Activated naive CD4-positive, alpha-beta T cell (primary cell): ENCODE measurements at places on chromosomes 5 and 9.

GRCh38 chr5:685262-686171 lies 7.6 kb downstream of the TPPP start:
- DNase-seq, result no peak

- DNase-seq, result no peak
Observed at GRCh38 chr5:162068412-162068811, 839 bp downstream of the GABRG2 start.

GRCh38 chr9:91037511-91038482 lies 236.2 kb downstream of the SYK start:
- no peak for DNase-seq

GRCh38 chr9:107942856-107943255 lies 453.3 kb upstream of the KLF4 start:
- DNase-seq, result no peak

GRCh38 chr5:177327539-177328522 lies 16.1 kb upstream of the MXD3 start:
- DNase-seq, result no peak

DNA sequence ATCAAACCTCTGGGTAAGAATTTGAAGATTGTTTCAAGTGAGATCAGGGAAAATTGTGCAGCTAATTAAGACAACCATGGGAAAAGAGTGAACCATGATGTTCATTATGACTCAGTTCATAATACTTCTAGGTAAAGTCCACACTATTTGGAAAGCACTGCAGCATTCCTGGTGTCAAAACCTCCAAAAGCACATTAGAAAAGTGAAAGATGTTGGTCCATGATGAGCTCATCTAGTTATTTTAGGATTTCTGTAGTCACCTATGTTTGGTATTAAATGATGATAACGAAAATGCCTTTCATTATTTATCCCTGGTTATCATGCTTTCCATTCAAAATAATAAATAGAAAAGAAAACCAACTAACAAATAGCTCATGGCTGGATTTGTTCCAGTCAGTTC lies 49.1 kb downstream of the PTCD2 start:
- no peak for DNase-seq

DNA sequence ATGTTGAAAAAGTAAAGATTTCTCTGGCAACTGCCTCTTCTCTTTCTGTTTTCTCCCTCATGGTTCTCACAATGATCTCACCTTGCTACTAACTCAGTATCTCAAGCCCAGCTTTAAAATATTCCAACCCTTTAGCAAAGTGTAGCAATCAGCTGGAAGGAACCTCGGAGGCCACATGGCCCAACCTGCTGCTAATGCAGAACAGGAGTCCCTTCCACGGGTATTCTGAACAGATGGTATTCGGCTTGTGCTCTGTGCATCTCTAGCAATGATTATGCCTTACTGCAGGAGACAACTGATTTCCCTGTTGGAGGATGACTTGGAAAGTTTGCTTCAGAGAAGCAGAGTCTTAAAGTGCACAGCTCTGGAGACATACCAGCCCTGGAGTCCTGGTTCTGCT lies 151.8 kb upstream of the PPP1R2B start:
- no peak for DNase-seq

DNA sequence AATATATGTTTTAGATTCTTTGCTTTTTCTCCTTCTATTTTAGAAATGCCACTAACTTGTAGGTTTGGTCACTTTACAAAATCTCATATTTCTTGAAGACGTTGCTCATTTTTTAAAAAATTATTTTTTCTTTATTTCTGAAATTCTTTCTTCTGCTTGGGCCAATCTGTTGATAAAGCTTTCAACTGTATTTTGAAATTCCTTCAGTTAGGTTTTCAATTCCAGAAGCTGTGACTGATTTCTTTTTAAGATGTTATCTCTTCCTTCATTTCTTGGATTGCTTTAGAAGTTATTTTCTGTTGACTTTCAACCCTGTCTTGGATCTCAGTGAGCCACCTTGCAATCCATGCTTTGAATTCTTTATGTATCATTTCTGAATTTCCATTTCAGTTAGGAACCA lies 64.2 kb downstream of the SLC25A46 start:
- DNase-seq, result no peak

DNA sequence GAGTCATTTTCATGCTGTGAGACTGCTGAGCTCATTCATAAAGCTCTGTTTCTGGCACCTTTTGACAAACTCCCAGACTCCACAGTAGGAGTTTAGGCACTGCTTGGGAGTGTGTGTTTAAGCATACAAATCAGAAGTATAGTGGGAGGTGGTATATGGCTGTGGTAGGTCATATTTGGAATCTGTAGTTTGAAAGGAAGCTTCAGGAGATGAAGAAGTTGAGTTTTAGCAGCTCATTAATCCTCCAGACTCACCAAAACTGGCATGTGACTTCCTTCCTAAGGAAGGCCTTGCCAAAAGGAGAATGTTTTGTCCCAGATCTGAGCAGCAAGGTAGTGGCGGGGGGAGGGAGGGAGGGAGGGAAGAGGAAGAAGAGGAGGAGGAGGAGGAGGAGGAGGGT lies 52.8 kb downstream of the SAXO1 start:
- DNase-seq, result no peak

GRCh38 chr5:134528556-134528955 lies 3.1 kb downstream of the JADE2 start:
- DNase-seq, result no peak
